ENCODE measurements at places on chromosomes 13 and 19.

DNA sequence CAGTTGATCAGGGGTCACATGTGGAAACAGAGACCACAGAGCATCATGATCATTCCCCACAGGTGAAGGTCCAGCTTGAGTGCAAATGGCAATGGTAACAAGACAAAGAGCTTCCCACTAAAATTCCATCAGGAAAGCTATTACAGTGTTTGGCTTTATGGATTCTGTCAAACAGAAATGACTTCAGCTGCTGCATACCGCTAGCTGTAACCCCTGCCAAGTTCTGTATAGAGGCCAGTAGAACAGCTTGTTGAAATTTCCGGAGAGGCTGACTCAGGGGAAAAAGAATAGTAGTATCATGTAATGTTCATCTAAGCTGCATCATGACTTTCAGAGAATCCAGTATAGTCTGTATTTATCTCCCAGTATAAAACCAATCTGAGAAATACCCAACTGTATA lies 1704.7 kb downstream of the SLITRK5 start:
- DNase-seq: no peak

GRCh38 chr13:41562083-41562482 lies 104.7 kb downstream of the RGCC start:
- DNase-seq: no peak

DNA sequence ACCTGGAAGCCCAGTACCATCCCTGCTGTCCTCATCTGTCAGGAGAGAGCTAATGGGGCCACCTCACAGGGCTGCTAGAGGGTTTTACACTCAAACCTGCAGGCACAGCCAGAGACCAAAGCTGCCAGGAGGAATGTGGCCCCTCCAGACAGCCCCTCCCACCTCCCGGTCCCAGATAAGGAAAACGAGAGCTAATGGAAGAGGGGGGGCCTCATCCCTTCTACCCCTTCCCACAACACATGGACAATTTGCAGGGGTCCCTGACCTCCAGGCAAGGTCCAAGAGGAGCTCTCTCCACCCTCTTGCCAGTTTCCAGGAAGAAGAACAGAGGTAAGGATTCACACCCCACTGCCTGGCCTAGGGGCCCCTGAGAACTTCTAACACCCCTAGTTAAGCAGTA lies 1.6 kb upstream of the PEPD start:
- no peak for DNase-seq

DNA sequence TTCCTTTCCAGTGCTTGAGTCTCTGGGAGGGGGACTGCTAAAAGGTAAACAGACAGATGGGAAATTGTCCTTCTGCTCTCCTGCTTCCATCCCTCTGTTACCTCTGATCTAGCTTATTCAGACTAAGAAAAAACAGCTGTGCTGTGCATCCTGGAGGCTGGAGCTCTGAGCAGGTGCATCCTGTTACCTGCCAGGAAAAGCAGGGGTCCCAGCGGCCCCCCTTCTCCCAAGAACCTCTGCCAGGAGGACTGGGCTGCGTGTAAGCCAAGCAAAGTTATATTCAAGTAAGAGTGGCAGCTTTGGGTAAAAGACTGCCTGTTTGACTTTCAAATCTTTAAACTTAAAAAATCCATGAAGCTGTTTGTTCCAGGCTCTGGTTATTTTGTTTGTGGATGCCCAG lies 75.1 kb downstream of the C13orf42 start:
- DNase-seq: no peak

GRCh38 chr19:47729468-47729798 lies 15.9 kb upstream of the NOP53 start:
- no peak for DNase-seq

DNA sequence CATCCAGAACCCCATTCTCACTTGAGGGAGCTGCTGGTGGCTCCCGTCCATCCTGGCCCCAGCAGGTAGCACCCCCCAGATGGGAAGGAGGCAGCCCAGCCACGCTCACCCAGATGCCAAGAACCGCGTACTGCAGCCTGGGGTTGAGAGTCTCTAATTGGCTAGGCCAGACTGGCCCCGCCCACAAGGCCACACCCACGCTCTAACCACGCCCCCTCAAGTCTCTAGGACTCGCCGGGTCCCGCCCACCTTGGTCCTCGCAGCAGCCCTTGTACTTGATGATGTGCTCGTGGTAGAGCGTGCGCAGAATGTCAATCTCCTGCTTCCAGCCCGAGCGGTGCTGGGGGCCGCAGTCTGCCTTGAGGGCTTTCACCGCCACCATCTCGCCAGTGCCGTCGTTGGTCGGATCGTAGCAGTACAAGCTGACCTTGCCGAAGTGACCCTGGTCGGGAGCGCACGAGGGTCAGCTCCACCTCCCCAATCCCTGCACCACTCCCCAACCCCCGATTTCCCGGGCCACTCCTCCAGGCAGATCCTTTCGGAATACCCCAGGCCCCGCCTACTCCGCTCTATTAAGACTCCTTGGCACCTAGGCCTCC lies 14.5 kb upstream of the ICAM3 start:
- no peak for DNase-seq

- DNase-seq: no peak
Observed at GRCh38 chr13:110411688-110412059, 104.6 kb downstream of the COL4A2 start.

GRCh38 chr19:40625406-40626120 lies 24.4 kb downstream of the LTBP4 start:
- DNase-seq: no peak

DNA sequence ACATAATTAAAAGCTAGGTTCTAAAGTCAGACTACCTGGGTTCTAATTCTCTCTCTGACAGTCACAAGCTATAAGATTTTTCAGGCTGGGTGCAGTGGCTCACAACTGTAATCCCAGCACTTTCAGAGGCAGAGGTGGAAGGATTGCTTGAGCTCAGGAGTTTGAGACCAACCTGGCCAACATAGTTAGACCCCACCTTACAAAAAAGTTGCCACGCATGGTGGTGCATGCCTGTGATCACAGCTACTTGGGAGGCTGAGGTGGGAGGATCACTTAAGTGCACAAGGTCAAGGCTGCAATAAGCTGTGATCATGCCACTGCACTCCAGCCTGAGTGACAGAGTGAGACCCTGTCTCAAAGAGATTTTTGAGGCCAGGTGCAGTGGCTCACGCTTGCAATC lies 6.0 kb downstream of the NFKBID start:
- DNase-seq: no peak

- DNase-seq: peak; percentile 24
Observed at GRCh38 chr19:46014941-46015686, 7.7 kb downstream of the PGLYRP1 start.

DNA sequence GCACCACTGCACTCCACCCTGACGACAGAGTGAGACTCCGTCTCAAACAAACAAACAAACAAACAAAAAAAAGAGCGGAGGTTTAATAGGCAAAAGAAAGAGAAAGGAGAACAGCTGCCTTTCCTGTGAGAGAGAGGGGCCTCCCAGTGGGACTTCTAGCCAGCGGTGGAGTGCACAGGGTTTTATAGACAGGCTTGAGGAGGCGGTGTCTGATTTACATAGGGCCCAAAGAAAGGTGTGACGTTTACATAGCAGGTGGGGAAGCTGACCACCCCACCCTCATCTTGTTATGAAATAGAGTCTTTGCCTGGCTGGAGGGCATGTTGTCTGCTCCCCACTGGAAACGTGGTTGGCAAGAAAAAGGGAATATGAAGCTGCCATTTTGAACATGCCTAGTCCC lies 106.0 kb upstream of the CSNK1A1L start:
- DNase-seq: no peak

GRCh38 chr19:10566658-10567410 lies 1.0 kb upstream of the KRI1 start:
- peak; percentile 45 for DNase-seq

GRCh38 chr13:69202996-69203395 lies 904.6 kb upstream of the ATXN8OS start:
- no peak for DNase-seq

DNA sequence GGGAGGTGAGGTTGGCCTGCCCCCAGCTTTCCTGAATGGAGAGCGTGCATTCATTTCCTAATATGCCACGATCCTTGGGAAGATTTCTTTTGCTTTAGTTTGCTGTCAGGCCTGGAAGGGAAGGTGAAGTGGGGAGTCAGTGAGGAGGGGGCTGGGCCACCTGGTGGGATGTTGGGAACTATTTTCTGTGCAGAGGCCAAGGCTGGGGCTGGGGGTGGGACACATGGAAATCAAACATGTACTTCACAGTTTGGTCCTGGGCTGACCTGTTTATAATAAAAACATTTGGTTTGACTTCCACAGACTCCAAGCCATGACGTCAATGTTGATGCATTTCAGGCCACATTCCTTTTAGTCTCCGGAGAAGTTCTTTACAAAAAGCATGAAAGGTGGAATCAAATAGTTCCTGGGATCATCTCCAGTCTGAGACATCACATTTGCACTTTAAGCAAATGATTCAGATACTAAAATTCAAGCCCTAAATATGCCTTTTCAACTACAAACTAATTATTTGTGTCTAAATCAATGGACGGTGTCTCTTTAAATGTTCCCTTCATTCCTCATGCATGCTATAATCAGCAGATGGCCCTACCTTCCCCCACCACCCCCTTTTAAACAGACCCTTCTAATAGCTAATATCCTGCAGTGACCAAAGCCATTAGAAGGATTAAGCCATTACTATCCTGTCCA lies 41.5 kb upstream of the MEDAG start:
- DNase-seq: no peak

DNA sequence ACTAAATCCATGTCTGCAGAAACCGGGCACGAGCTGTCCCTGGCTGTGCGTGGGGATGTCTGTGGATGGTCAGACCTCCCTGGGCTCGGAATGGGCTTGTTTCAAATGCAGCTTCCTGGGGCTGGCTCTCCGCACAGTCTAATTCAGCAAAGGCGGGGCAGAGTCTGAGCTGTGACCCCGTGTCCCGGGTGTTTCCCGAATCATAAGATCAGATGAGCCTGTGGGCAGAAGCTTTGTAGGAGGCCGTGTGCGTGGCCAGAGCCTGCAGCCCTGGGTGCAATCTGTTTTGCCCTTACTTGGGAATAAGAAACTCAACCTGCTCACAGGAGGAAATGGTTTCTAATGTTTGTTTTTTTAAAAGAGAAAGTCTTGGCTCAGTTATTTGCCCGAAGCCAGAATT lies 13.9 kb upstream of the GNA11 start:
- no peak for DNase-seq

DNA sequence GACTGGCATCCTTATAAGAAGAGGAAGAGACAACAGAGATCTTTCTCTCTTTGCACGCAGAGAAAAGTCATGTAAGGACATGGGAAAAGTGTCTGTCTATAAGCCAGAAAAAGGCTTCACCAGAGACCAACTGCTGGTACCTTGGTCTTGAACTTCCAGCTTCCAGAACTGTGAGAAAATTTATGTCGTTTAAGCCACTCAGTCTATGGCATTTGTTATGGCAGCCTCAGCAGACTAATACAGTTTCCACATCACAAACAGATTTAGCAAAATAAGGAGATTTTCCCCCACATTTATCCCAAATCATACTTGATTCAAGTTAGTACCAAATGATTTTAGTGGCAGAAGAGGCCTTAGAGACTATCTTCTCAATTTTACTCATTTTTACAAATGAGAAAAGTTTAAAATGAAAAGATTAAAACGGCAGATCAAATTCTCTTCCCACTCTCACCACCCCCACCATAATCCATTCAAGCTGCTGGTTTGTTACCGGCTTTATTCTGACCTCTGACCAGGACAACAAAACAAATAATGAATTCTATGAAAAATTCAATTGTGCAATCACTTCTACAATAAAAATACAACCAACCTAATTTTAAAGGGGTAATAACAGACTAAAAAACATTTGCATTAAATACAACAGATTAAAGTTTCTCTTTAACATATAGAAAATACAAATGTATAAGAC lies 316.3 kb downstream of the TBC1D4 start:
- DNase-seq: no peak

DNA sequence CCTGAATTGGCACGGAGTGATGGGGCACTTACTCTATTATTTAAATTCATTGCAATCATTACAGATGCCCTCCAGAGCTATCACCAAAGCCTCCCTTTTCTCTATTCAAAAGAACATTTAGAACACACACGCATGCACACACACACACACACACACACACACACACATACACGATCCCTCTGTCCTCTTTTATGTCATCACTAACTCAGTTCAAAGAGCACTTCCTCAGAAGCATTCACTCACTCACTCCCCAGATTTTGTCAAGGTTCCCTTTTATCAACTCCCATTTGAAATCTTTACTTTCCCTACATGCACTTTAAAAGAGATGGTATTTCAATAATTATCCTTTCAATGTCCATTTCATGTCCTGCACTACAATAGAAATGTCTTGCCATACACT lies 22.4 kb upstream of the IGFL4 start:
- no peak for DNase-seq

GRCh38 chr13:41691274-41691673 lies 233.9 kb downstream of the RGCC start:
- no peak for DNase-seq

DNA sequence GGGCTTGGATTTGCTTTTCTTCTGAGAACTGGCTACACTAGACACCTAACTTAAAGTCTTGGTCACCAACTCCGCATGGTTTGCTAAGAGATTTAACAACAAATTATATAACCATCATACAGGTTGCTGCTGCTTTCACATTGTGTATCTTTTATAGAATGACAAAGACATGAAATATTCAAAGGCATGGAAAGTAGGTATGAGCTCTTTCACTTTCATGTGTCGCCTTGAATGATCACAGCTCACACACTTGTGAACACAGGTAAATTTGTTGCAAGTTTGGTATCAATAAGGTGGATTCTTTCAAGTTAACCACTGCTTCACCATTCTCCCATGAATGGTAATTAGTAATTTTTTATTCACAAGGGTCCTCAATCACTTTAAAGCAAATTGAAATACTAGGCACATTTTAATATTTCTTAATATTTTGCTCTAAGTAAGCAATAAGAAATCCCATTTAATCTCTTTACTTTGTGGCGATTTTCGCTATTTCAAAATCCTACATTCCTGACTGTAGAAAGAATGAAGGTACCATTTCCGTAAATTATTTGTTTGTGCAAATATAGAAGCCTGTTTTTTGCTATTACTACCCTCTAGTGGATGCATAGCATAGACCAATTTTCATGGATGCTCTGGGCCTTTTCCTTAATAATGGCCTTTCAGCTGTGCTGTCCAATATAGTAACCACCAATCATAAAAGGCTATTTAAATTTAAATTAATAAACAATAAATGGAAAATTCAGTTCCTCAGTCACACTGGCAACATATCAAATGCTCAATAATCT lies 45.5 kb upstream of the FREM2 start:
- DNase-seq: no peak

DNA sequence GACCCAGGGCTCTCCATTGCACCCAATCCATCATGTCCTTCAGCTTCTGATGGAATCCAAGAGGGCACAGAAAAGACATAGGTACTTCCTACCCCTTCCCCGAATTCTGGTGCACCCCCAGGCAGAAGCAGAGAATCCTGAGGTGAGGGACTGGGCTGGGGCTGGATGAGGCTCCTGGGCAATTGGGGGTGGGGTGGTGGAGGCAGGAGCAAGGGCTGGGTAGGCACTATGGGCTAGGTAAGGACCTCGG lies 2.7 kb upstream of the KCNC3 start:
- DNase-seq: no peak

- no peak for DNase-seq
Observed at GRCh38 chr13:102812611-102813287, 13.8 kb downstream of the BIVM start.

GRCh38 chr13:49256841-49257240 lies 9.1 kb downstream of the CDADC1 start:
- no peak for DNase-seq

GRCh38 chr13:44865722-44866410 lies 123.4 kb downstream of the NUFIP1 start:
- DNase-seq: no peak

All from stimulated activated CD8-positive, alpha-beta memory T cell treated with anti-CD3 and anti-CD28 coated beads, Interleukin-7, amount 100 ng/mL, for 1 hour (primary cell).